ENCODE measurements at places on chromosomes 5 and 9.

GRCh38 chr5:83503662-83504061 lies 32.1 kb downstream of the VCAN start:
- DNase-seq: no peak

DNA sequence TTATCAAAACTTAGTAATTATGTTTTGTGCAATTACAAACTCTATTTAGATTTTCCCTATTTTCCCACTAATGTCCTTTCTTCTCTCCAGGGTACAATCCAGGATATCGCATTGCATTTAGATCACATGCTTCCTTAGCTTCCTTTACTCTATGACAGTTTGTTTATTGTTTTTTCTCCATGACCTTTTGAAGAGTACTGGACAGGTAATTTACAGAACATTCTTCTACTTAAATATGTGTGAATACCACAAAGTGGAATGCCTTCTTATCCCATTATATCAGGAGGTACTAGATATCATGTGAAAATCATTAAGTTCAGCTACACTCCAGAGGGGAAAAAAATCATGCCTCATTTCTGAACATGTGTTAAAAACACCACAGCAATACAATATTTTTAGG lies 776.6 kb upstream of the CDH9 start:
- DNase-seq: no peak

- DNase-seq: no peak
Observed at GRCh38 chr9:130668659-130669058, 4.3 kb downstream of the PRDM12 start.

- no peak for DNase-seq
Observed at GRCh38 chr9:24616863-24617262, 71.2 kb upstream of the IZUMO3 start.

DNA sequence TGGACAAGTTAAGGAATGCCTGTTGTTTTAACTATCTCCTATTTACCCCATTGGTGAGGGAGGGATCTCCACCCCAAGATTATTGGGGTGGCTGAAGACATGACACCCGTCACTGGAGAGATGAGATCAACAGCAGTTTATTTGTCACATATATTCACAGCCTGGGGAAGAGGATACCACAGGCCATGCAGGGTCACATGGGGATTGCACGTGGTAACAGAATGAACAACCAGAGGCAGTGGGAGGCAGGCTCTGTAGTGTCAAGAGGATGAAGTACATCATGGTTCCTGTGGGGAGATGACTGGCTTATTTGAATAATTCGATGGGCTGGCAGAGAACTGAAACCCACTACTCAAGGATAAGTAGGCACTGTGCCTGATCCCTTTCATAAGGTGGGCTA lies 18.6 kb upstream of the SHISAL2B start:
- no peak for DNase-seq

- DNase-seq: no peak
Observed at GRCh38 chr5:74094096-74094781, 468.2 kb downstream of the ARHGEF28 start.

DNA sequence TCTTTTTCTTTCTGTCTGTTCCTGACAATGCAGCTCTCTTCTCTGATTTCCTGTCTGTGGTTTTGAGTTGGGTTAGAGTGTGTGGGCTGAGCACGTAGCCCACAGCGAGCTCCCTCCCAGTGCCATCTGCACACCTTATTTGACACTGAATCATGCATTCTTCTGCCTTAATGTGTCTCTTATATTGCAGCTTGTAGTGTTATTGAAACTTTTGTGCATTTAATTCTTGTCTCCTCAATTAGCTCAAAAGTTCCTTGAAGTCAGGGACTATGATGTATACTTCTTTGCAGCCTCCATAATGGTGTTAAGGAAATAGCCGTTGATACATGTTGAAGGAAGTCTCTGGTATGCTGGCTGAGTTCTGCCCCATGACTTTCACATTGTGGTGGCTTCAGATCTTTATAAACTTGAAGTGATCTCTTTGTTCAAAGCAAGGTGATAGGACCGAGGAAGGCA lies 576.2 kb upstream of the CLINT1 start:
- no peak for DNase-seq

DNA sequence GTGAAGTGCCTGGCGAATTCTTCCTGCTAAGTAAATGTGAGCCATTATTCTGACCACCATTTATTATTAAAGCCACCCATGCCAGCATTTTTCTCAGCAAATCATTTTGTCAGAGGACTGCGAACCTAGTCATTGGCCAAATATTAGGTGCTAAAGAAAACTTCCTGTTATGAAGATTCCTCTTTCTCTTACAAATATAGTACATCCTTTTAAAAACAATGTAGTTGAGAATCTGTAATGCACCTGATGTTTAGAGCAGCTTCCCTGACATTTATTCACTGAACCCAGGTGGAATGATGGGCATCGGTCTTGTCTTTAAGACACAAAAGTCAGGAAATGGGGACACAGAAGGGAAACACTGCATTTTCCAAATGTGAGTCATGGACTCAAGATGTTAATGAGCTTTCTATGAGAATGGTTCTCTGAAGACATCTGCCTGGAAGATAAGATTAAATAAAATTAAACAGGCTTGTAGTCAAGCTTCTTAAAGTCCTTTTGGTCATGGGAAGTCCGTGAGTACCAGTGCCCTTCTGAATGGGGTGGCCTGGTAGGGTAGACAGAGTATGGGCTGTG lies 290.6 kb downstream of the FBXL7 start:
- DNase-seq: no peak

Data from cortex of kidney (tissue), 1 donor.